T47D (cell line): ENCODE measurements at places on chromosomes 5 and 9.
A peak's percentile ranks its signal among the peaks of the same experiment; 100 is the strongest.

DNA sequence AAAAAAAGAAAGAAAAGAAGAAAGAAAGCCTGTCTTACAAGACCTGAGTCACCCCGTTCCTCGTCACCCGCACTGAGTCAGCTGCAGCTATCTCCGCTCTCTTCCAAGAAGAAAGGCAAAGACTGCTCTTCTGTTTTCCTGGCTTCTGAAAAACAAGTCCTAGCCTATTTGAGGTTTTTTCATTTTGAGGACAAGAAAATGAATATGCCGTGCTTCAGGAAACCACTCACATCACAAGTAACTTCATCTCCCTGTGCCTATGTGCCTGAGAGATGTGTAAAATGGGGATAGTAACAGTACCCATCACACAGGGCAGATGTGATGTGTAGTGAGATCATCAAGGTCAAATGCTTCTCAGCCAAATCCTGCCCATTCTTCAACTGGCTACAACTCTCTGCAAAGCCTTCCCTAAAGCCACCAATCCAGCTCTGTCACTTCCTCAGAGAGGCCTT lies 78.4 kb downstream of the GLDC start:
- DNase-seq = peak; percentile 7

- DNase-seq = no peak
These were observed 111.6 kb downstream of the GALNT10 start for GRCh38 chr5:154302161-154302560.

GRCh38 chr5:97097326-97098230 lies 44.8 kb downstream of the LIX1 start:
- DNase-seq = no peak

DNA sequence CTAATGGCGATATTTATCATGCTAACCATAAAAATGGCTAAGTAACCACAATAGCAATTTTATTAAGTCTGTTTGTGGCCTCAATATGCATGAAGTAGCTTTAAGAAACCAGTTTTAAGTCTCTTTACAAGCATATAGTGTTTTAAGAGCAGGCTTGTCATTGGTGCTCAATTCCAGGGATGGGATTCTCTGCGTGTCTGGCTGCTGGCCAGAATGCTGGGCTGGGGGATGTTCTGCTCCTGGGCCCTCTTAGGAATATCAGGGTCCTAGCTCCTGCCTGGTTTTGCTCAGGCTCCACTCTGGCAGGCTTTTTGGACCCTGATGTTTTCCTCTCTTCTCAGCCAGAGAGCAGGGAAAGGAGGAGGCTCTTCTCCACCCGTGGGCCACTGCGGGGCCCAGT lies 127.2 kb downstream of the PDE8B start:
- DNase-seq = no peak

- DNase-seq = no peak
These were observed 16.0 kb downstream of the TLE1 start for GRCh38 chr9:81673310-81673709.

DNA sequence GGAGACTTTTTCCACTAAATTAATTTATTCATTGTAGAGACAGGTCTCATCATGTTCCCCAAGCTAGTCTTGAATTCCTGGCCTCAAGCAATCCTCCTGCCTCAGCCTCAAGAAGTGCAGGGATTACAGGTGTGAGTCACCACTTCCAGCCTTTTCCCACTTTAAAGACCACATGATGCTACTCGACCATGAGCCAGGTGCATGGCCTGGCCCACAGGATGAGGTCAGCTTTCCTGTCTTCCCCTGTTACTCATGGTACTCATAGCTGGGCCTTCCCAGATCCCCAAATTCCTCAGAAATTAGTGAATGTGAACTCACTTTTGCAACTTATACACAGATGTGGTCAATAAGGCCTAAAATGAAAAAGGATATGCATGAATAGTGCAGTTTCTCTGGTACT lies 395.9 kb downstream of the SEMA5A start:
- no peak for DNase-seq
